ENCODE measurements at places on chromosomes 7 and 10.

DNA sequence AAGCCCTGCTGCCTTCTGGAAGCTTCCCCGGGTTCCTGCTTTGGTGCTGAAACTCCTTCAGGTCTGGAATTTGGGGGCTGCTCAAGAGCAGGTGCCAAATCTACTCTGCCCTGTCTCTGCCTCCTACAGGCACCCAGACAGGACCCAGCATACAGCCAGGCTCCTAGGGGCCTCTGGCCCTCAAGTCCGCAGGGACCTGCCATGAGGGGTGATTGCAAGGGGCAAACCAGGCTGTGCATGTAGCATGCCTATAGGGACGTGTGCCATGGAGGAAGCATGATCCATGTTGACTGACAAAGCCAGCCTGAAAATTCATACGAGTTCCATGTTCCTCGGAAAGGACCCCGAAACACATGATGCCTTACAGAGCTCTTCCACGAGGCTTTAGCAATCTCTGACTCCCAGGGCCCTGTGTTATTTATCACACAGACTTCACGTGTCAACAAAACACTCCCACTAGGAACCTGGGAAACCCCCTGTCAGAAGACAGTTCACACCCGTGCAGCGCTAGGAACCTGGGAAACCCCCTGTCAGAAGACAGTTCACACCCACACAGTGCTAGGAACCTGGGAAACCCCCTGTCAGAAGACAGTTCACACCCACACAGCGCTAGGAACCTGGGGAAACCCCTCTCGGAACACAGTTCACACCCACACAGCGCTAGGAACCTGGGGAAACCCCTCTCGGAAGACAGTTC is 75.3 kb upstream of the DNAAF5 start:
- no peak for DNase-seq

DNA sequence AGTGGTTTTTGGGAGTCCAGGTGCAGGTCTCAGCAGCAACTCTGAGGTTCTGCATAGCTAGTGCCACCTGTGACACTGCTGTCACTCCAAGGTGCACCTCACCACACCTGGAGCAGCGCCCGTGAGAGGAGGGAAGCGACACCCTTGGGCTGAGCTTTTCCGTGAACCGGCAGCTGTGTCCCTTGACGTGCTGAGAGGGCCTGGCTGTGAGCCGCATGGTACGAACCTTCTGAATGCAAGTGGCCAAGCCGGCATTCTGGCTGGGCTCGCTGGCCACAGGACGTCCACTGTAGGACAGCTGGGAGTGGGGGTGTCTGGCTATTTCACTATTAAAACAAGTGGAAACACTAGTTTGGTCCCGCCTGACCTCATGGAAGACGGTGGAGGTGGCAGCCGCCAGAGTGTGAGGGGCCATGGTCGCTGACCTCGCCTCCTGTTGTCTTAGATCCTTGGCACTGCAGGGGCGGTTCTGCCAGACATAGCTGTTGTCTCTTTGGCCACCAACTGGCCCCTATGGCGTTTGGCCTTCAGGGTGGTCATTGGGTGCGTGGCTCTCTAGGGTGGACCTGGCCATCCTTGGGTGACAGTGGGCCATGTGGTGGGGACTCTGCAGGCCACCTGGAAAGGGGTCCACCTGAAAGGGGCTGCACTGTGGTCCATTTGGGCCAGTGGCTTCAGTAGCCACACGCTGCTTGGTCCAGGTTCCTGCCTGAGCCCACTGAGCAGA is 12.9 kb downstream of the INPP5A start:
- DNase-seq: no peak

DNA sequence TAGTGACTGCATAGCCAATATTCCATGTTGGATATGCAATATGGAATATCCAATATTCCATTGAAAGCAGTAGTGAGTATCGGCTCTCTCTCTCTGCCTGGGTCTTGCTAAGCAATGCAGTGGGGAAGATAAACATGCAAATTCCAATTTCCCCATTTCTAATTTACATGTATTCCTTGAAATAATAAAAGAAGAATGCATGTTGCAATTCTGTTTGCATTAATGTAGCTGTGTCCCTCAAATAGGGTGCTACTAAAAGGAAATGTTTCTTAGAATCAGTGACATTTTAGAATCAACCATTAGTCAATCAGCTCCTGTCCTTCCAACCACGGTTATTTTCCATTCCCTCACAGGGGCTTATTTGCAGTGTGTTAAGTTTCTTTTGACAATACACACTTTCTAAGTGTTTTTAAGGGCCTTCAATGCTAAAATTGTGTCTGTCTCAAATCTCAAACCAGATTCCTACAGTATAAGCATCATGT is 46.7 kb downstream of the AFAP1L2 start:
- no peak for DNase-seq

DNA sequence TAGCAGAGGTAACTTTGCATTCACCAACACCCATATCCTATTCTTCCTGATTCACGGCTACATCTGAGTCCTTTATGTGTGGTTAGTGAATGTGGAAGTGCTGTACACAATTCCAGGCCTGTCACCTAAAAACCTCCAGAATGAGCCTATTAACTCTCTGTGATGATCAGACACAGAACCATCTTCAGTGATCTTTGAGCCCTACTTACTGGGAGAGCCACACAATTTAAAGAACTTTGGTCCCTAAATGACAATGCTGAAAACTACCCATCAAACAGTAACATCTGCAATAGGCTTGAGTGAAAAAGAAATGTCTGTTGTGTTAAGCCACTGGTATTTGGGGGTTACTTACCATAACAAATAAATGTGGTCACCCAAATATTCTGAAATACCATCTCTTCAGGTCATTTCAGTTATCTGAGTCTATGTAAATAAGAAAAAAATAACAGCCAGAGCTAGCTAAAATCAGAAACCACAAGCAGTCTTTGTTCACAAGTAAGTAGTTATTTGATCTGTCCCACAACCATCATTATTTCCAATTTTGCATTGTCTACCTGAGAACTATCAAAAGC is 145.7 kb downstream of the HGF start:
- DNase-seq: no peak

DNA sequence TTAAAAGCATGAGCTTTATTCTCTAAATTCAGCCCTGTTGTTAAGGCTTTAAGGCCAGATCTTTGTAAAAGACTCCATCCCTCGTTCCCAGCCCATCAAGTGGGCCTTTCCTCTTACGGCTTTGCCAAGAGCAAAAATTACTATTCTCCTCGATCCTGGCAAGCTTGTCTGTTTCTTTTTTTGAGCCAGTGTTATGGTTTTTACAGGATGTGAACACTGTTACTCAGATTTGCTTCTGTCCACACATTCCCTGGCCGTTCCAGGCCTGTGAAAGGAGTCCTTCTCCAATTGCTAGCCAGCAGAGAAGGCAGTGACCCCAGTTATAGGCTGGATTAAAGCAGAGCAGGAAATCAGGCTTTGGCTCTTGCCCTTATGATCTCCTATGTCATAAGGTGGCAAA is 47.0 kb upstream of the EPC1 start:
- no peak for DNase-seq

GRCh38 chr10:73480158-73480557 is 15.7 kb downstream of the PPP3CB start:
- peak; percentile 20 for DNase-seq

DNA sequence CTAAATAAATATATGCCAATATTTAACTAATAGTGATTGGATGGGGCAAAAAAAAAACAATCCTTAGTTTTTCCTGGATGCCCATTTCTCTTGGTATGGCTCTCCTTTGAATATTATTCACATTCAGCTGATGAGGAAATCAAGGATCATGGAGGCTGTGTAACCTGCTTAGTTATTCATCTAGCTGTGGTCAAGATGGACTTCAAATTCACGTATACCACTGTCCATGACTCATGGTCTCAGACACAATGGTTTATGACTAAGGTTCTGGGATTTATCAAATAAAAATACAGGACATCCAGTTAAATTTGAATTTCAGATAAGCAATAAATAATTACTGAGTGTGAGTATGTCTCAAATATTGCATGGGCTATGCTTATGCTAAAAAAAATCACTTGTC is 191.5 kb upstream of the CELF2 start:
- peak; percentile 89 for DNase-seq

Measured in foreskin fibroblast (primary cell).